ENCODE measurements at places on chromosomes 1 and 21. TPM values are rescaled to one million over a fixed set of nuclear protein-coding genes. Genes with fewer than 3 reads are reported as not detected.
A peak's percentile ranks its signal among the peaks of the same experiment; 100 is the strongest.

SLC25A33 gene
- 6.6 TPM for total RNA-seq

TEX38 gene
- total RNA-seq = not detected

SIM2 gene
- total RNA-seq = not detected

STK40 gene
- total RNA-seq = 17.8 TPM

IQGAP3 gene
- total RNA-seq = not detected

DNA sequence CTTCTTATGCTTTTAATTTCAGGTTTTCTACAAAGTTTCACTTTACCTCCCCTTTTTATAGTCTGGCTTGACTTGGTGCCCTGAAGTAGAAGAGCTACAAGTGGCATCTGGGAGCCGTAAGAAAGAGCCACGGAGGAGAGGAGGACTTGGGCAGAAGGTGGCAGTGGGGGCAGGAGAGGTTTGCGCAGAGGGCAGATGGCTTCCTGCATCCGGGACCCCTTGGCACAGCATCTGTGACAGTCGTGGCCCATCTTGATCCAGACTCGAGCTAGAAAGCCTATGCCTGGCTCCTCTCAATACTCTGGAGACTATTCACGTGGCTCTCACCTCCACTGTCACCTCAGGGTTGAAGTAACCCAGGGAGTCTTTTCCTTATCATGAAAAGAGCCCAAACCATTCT is 169.1 kb downstream of the DYRK1A start:
- DNase-seq = no peak
- H3K4me3 ChIP-seq = no peak overlapping the region
- no peak overlapping the region for H3K27ac ChIP-seq
- peaks cover 31% of the 10 kb centered on the region for H3K27me3 ChIP-seq
- no peaks in the 10 kb centered on the region for H3K36me3 ChIP-seq
- no peaks in the 10 kb centered on the region for H3K4me1 ChIP-seq

GRCh38 chr1:150210706-150211105 is 25.2 kb downstream of the ANP32E start:
- no peak overlapping the region for H3K27ac ChIP-seq
- no peaks in the 10 kb centered on the region for H3K36me3 ChIP-seq
- no peak overlapping the region for H3K4me3 ChIP-seq
- peaks cover 16% of the 10 kb centered on the region for H3K4me1 ChIP-seq

DNA sequence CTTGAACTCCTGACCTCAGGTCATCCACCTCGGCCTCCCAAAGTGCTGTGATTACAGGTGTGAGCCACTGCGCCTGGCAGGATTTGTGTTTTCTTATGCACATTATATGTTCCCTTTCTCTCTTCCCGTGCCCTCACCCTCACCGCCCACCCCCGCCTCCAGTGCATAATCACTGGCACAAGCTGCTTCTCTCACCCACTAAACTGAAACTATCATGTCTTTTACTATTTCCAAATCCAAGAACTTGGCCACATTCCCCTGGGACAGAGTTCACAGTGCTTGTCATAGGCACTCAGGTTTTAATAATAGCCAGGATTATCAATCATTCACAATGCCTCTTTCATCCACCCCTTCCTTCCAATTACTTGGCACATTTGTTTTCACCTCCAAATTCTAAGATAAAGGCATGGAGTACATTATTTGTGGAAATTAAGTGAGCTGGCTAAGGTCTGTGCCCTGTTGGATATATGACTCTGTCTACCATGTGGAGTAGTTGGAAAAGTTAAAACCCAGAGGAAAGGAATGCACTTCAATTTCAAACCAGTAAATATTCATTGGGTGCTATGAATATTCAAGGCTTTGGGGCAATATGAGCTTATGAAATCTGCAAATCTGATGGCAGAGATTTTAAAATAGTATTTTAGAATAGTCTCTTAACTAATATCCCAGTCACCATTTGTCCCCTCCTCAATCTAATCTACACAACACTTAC is 17.6 kb upstream of the MAPKAPK2 start:
- H3K27me3 ChIP-seq = peaks cover 18% of the 10 kb centered on the region
- peaks cover 20% of the 10 kb centered on the region for H3K4me1 ChIP-seq
- H3K27ac ChIP-seq = no peak overlapping the region
- DNase-seq = no peak

GRCh38 chr1:88935522-88936222 is 44.3 kb upstream of the GTF2B start:
- H3K27me3 ChIP-seq = no peaks in the 10 kb centered on the region
- H3K27ac ChIP-seq = no peak overlapping the region
- H3K4me1 ChIP-seq = no peaks in the 10 kb centered on the region
- H3K4me3 ChIP-seq = no peak overlapping the region

GRCh38 chr1:15409388-15410222 is at the start of gene EFHD2:
Gene EFHD2 (plus strand): TSS chr1:15409888. CDS start chr1:15409972, 84 bp downstream.
- peak within 1 kb of the TSS; percentile 94 for H3K4me3 ChIP-seq
- DNase-seq = peak; percentile 85
- no peaks in the 10 kb centered on the region for H3K27me3 ChIP-seq
- H3K36me3 ChIP-seq = peaks cover 8% of the 10 kb centered on the region

DNA sequence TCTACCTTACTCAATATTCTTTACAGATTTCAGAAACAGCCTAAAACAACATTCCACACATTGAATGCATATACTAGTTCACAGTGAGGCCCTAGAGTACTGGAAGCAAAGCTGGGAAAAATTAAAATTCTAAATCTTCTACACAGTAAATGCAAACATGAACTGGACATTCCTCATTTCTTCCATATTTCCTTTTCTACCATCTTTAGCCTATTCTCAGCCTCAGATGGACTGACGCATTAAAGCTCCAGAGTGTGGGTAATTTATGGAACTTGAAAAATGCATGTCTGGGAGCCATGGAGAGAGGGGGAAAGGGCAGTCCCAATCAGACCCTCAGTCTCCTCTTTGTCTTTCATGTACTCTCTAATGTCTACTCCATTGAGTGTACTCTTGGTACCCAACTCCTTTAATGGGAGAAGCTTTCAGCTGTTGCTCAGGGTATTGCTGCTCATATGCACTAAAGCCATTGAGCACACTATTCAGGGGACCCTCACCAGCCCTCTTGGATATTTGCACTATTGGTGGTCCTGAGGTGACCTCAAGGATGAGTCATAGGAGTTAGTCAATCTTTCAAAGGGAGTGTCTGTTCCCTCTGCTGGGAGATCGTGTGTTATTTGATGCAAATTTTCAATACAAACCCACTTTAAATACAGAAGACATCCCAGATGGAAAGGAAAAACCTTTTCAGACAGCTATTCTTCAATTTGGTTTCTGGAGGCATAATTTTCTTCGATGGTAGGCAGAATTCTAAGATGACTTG is 83.3 kb upstream of the KCNJ15 start:
- H3K27ac ChIP-seq = no peak overlapping the region
- H3K4me1 ChIP-seq = no peaks in the 10 kb centered on the region
- no peaks in the 10 kb centered on the region for H3K27me3 ChIP-seq
- no peak for DNase-seq
- no peaks in the 10 kb centered on the region for H3K36me3 ChIP-seq
- H3K4me3 ChIP-seq = no peak overlapping the region

DNA sequence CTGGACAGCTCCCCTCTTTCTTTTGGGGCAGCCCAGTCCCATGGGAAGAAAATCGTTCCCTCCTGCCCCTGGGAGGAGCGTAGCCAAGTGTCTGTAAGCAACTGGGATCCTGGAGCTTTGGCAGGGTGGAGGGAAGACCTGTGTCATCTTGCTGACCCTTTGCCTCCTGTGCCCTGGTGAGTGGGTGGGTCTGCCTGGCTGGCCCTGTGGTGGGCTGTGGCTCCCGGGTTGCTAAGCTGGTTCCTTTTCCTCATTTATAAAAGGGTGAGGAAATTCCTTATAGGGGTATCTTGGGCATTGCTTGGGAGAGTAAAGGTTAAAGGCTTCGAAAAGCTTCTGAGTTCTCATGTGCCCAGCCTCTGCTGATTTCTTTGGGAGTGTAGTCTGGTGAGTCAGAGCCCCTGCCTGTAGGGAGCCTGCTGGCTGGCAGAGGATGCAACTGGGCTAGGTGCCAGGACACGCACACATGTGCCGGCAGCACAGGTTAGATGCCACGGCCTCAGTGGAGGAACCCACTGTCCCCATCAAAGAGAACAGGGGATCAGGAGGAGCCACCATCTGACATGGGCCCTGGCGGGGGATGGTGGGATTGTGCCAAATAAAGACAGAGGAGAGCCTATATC is 85.2 kb downstream of the ARHGEF10L start:
- no peak overlapping the region for H3K27ac ChIP-seq
- DNase-seq = no peak
- H3K27me3 ChIP-seq = no peaks in the 10 kb centered on the region
- no peak overlapping the region for H3K4me3 ChIP-seq

DNA sequence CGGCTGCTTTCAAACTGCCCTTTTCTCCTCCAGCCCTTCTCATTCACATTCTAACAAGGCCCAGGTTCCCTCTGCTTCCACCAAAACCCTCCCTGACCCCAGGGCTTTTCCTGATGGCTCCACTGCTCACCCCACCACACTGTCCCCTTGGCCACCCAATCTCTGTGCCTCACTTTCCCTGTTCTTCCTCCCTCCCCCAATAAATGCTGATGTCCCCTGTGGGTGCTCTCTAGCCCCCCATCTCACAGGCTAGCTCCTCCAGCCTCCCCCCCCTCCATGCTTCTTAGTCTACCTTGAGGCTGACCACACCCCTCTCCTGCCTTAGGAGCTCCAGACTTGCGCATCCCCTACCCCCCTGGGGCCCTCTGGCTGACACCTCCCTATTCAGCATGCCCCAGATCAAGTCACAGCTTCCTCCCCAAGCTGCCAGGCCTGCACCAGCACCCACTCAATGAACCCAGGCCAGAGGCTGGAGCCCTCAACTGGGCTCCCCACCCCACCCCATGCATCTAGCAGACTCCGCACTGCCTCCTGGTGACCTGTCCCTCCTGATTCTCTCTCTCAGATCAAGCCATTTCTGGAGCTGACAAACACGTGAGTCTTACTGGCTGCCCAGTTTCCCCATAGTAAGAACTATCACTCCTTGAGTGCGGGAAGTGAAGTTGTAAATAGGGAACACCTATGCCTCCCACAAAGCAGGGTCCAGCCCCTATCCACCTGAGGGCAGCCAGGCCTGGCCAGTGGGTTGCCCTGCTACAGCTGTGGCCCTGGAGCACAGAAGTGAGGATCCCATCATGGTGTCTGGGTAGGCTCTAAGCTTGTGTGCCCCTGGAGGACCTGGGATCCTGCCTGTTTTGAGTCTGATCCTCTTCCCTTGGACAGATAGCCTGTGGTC is 117.9 kb downstream of the DMRTB1 start:
- no peaks in the 10 kb centered on the region for H3K27me3 ChIP-seq
- H3K4me3 ChIP-seq = no peak overlapping the region
- no peaks in the 10 kb centered on the region for H3K36me3 ChIP-seq
- DNase-seq = no peak
- no peak overlapping the region for H3K27ac ChIP-seq
- H3K4me1 ChIP-seq = peaks cover 3% of the 10 kb centered on the region

- H3K27ac ChIP-seq = no peak overlapping the region
- no peaks in the 10 kb centered on the region for H3K36me3 ChIP-seq
- no peaks in the 10 kb centered on the region for H3K27me3 ChIP-seq
- no peaks in the 10 kb centered on the region for H3K4me1 ChIP-seq
- DNase-seq = no peak
These were observed 185.5 kb upstream of the NFIA start for GRCh38 chr1:60896701-60897363.

DNA sequence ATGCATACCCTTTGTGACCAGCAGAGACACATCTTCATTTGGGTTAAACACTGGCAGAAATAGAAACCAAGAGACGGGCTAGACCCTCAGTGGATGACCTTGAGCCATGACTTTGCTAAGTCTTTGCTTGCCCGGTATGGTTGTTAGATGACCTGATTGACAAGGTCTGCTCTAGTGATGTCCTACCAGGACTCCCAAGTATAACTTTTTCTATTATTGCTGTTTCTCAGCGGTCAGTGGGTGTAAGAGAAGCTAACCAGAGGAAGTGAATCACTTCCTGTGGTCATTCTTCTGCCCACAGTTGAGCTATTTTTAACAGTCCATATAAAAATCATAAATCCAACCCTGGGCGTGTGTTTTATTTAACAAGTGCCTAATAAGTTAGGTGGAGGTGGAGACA is 126.2 kb upstream of the ETS2 start:
- DNase-seq = no peak
- H3K36me3 ChIP-seq = no peaks in the 10 kb centered on the region
- H3K27me3 ChIP-seq = peaks cover 20% of the 10 kb centered on the region
- no peak overlapping the region for H3K4me3 ChIP-seq
- H3K27ac ChIP-seq = no peak overlapping the region

- no peak overlapping the region for H3K4me3 ChIP-seq
- peaks cover 6% of the 10 kb centered on the region for H3K27me3 ChIP-seq
- no peak for DNase-seq
- no peaks in the 10 kb centered on the region for H3K36me3 ChIP-seq
- H3K27ac ChIP-seq = no peak overlapping the region
These were observed 222.2 kb downstream of the C1orf94 start for GRCh38 chr1:34398916-34399275.

GRCh38 chr1:160045653-160046052 is 13.9 kb upstream of the PIGM start:
- no peak overlapping the region for H3K4me3 ChIP-seq
- H3K4me1 ChIP-seq = peaks cover 10% of the 10 kb centered on the region
- DNase-seq = no peak
- H3K27ac ChIP-seq = no peak overlapping the region
- H3K27me3 ChIP-seq = peaks cover 2% of the 10 kb centered on the region
- H3K36me3 ChIP-seq = no peaks in the 10 kb centered on the region

Data from CD4-positive, alpha-beta T cell (primary cell).